ENCODE measurements at places on chromosomes 5 and 9.
A peak's percentile ranks its signal among the peaks of the same experiment; 100 is the strongest.

DNA sequence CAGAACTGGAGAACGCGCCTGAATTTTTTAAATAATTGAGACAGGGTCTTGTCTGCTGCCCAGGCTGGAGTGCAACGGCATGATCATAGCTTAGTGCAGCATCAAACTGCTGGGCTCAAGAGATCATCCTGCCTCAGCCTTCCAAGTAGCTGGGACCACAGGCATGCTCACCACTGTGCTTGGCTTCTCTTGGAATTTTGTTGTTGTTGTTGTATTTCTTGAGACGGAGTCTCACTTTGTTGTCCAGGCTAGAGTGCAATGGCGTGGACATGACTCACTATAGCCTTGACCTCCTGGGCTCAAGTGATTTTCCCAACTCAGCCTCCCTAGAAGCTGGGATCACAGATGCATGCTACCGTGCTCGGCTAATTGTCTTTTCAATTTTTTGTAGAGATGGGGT, 58.4 kb upstream of the DAB2IP start:
- no peak for ATAC-seq

- ATAC-seq, result peak; percentile 86
Measured at GRCh38 chr5:102778478-102778877, 23.4 kb downstream of the PAM start.

- ATAC-seq, result no peak
Measured at GRCh38 chr5:166342402-166342801, 1949.0 kb upstream of the WWC1 start.

DNA sequence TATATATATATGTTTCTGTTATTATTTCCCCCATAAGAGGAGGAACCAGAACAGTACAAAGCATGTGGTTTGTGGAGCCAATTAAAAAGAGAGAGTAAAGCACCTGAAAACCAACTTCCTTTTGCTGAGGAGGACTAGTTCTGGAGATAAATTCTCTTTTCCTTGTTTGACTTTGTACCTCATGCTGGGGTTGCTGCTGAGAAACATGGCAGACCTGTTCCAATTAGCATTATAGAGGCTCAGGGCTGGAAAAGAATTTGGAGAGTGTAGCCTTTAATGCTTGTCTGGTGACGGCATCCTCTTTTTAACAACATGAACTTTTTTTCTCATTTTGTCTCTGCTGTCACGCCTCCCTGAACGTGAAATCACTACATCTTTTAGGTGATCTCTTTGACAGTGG, 32.8 kb upstream of the NMUR2 start:
- ATAC-seq, result no peak

DNA sequence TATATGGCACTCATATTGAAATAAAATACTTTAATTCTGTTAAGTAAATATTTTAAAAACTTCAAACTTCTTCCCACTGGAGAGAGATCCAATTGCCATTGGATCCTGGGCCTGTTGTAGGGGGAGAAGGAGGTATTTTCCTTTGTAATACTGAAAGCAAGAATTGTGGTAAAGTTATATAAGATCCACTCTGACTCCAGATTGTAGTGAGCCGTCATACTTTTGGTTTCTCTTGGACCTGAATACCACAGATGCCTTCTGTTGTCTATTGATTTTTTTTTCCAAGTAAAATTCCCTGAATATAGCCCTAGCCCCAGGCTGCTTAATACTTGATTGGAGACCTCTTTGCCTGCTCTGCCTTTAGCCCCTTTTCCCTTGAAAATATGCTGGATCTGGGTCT, 86.9 kb downstream of the ATG10 start:
- ATAC-seq, result no peak

DNA sequence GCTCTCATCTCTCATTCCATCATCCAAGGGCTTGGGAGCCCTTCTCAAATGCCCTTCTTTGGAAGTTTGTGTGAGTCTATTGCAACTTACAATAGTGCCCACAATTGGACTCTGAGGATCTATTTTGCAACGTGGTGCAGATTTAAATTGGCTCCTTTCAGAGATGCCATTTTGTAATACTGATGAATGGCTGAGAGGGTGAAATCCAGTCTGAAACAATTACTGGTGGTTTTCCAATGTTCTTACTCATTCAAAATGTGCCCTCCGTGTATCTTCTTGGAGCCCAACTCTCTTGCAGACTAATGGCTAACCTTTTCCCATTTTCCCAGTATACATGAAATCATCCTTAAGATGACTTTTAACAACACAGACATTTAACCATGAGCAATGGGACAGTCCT, 6.1 kb downstream of the ZNF462 start:
- no peak for ATAC-seq

- ATAC-seq, result peak; percentile 32
Measured at GRCh38 chr9:85004818-85005413, 335.4 kb downstream of the NTRK2 start.

GRCh38 chr5:10684303-10685086, 76.5 kb downstream of the DAP start:
- peak; percentile 15 for ATAC-seq

DNA sequence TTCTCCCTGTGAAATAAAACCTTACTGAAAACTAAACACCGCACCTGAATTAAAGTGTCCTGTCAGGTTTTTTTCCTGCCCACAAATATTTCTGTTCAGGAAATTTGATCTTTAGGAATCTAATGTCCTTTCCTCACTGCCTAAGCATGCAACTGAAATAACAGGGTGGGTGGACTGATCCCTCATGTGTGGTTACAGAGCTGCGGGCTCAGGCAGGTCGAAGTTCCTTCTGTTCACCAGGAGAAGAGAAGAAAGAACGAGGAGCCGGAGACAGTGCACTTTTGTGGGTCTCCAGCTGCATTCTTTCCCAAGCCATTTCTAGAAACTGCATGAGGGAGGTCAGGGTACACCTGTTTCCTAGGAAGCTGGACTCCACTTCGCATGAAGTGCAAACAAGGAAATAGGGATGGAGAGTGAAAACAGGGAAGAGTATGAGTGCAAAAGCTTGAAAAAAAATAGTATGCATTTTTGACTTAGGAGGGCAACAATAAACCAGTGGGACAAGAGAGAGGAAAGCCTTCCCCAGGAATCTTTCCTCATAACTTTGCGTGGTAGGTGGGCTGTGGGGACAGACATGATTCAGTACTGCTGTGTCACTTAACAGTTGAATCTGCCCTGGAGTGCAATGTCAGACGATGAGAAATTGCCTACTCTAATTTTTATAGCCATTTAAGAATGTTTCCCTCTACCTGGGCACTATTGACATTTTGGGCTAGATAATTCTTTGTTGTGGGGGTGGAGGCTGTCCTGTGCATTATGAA, 60.3 kb downstream of the GCNT1 start:
- no peak for ATAC-seq

DNA sequence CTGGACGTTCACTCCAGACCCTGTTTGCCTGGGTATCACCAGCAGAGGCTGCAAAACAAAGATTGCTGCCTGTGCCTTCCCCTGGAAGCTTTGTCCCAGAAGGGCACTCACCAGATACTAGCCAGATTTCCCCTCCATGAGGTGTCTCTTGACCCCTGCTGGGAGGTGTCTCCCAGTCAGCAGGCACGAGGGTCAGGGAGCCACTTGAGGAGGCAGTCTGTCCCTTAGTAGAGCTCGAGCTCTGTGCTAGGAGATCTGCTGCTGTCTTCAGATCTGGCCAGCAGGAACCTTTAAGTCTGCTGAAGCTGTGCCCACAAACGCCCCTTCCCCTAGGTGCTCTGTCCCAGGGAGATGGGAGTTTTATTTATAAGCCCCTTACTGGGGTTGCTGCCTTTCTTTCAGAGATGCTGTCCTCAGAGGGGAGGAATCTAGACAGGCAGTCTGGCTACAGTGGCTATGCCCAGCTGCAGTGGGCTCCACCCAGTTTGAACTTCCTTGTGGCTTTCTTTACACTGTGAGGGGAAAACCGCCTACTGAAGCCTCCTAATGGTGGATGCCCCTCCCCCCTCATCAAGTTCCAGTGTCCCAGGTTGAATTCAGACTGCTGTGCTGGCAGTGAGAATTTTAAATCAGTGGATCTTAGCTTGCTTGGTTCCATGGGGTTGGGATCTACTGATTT, 253.9 kb downstream of the SPATA31D1 start:
- no peak for ATAC-seq

DNA sequence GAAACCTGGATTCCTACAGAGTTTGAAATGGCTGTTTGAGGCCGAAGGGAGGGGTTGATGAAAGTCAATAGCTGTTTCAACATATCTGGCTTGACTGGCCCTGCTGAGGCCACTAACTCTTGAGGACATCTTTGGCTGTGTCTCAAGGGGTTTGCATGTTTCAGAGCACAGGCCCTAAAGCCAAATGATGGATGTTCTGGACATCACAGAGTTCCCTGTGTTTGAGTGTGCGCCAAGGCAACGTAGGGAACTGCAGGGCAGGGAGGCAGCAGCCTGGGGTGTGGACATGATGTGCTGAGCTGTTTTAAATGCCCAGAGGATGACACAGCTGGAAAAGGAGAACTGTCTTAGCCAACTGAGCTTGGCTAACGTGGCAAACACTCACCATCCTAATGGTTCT, 89.6 kb downstream of the RAPGEF1 start:
- no peak for ATAC-seq

GRCh38 chr9:8890695-8891094, 1091.1 kb upstream of the DMAC1 start:
- ATAC-seq, result no peak

GRCh38 chr9:34224349-34224748, 45.5 kb downstream of the UBAP1 start:
- no peak for ATAC-seq

DNA sequence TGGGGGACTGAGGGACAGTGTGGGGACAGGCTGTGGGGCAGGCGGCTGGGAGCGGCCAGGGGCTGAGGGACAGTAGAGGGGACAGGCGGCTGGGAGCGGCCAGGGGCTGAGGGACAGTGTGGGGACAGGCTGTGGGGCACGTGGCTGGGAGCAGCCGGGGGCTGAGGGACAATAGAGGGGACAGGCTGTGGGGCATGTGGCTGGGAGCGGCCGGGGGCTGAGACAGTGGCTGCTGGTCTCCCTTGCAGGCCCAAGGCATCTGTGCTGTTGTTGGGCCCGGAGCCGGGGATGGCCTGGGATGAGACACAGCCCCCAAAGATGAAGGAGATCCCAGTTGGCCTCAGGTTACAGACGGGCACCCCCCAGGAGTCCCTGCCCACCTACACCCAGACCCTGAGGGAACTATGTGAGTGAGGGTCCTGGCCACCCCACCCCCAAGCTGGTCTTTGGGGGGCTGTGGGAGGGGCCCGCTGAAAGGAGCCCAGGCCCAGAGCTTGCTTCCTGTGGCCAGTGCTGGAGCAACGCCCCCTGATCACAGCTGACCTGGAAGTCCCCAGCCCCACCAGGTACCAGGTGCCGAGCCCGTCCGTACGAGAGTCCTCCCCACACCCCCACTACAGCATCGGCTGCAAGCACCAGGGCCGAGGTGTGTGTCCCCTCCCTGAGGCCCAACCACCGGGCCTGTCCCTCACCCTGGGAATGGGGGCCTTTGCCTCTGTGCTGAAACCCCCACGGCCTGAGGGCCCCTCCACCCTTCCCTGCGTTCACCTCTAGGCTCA, 593 bp downstream of the STPG3 start:
- ATAC-seq, result no peak

GRCh38 chr5:109247986-109248385, 161.8 kb downstream of the PJA2 start:
- no peak for ATAC-seq

DNA sequence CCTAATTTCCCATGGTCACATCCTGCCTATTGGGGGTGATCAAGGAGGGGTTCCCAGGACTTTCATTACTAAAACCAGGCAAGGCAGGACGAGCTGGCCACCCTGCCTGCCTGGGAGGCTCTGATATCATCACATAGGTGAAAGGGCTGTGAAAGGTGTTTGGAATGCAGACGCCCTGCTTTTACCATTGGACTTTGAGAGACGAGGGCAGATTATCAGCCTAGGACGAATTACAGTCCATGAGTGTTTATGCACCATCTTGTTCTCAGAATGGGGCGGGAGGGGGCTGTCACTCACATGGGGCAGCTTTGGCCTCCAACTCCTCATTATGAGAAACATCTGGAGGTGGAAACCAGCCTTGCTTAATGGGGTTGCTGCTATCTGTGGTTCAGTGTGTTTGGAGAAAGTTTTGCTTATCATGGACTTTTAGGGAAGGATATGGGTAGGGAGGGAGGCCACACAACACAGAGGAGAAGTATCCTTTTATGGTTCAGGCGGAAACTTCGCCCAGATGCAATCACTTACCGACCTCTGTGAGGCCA, 69.8 kb upstream of the UBTD2 start:
- ATAC-seq, result no peak

DNA sequence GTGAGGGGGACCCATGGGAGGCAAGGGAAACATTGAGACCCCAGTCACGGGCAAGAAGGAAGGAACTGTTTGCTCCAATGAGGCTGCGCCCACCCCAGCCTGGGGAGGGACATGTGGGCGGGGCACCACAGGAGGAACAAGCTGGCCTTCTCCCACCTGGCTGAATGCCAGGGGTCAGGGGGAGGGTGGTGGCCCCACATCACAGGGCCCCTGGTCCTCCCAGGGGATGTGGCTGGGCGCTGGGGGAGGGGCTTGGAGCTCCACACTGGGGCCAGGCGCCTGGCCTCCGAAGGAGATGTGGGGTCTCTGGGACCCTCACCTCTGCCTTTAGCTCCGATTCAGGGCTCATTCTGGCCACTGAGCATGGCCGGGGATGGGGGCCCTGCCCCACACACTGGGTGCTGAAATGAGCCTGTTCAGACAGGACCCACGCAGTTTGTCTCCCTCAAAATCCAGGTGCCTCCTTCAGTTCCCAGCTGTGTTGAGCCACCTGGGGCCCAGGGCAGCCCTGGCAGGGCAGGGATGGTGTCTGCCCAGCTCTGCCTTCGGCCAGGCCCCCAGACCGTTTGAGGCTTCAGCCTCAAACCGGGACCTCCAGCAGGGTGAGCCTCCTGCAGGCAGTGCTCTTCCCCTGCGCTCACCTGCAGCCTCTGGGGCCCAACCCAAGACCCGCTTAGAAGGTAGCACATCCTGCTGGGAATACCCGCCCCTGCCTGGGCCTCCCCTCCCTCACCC, 33.2 kb upstream of the NOTCH1 start:
- peak; percentile 18 for ATAC-seq

GRCh38 chr5:132011622-132012343, at the start of gene ACSL6:
ACSL6 (minus strand) TSS chr5:132011658; CDS start chr5:132011553, 105 bp downstream.
- ATAC-seq, result peak; percentile 55
